ENCODE measurements at places on chromosomes 6 and 20.

GRCh38 chr20:14383335-14383734, 45.9 kb upstream of the FLRT3 start:
- no peak for DNase-seq

DNA sequence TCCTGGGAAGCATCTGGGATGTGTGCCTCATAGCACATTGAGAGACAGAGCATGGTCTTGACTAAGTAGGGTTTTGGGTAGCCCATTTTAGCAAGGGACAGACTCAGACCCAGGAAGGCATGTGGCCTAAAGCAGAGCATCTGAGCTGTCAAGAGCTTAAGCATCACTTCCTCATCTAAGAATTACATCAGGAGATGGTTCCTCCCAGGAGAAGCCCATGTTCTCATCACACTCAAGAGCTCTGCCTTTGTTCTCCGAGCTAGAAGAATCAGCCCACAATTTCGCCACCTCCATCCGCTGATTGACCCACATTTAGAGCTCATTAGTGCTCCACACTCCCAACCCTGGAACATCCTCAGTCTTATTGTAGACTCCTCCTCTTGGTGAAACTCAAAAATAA, 68.3 kb downstream of the NPEPL1 start:
- no peak for DNase-seq

DNA sequence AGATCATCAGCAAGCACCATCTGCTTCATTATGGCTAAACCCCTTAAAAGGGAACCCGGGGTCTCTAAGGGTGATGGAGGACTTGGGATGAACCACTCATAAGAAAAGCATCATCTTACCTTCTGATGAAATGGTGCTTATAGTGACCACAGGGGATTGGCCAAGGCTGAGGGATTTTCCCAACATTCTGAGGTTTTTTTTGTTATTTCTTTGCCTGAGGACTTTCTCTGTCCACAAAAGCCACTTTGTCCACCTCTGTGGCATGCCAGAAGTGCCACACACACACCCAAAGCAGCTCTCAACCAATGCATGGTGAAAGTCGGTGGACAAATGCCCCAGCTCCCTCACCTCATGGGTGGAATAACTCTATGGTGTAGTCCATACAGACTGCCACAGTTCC, 79.3 kb upstream of the TOP1 start:
- DNase-seq, result no peak

- no peak for DNase-seq
Measured at GRCh38 chr6:136609873-136610706, 59.9 kb upstream of the MAP7 start.

- no peak for DNase-seq
Measured at GRCh38 chr6:41413250-41413649, 77.8 kb downstream of the NCR2 start.

GRCh38 chr6:85673198-85674139, 30.8 kb upstream of the SYNCRIP start:
- DNase-seq, result no peak

DNA sequence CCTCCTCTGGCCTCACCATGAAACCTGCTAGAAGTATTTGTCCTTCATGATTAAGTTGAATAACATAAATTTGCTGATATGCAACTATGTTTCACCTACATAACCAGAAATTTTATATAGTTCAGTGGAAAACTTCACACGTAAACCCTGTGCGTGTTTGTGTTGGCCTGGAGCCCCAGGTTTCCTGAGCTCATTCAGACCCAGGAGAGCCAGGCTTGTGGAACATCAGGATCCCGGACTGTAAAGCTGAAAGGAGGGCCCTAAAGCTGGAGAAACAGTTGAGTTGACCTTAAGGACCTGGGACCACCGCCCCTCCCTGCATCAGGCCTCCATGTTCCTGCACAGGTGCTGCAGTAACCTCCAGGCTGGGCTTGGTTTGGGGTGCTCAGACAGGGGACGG, 3.1 kb upstream of the SPATS1 start:
- no peak for DNase-seq
